ENCODE measurements at places on chromosomes 5 and 9.

GRCh38 chr5:1105350-1106265, 6.3 kb downstream of the SLC12A7 start:
- DNase-seq, result no peak

- DNase-seq, result no peak
These were observed 126.4 kb downstream of the SLF1 start for GRCh38 chr5:94744906-94745305.

DNA sequence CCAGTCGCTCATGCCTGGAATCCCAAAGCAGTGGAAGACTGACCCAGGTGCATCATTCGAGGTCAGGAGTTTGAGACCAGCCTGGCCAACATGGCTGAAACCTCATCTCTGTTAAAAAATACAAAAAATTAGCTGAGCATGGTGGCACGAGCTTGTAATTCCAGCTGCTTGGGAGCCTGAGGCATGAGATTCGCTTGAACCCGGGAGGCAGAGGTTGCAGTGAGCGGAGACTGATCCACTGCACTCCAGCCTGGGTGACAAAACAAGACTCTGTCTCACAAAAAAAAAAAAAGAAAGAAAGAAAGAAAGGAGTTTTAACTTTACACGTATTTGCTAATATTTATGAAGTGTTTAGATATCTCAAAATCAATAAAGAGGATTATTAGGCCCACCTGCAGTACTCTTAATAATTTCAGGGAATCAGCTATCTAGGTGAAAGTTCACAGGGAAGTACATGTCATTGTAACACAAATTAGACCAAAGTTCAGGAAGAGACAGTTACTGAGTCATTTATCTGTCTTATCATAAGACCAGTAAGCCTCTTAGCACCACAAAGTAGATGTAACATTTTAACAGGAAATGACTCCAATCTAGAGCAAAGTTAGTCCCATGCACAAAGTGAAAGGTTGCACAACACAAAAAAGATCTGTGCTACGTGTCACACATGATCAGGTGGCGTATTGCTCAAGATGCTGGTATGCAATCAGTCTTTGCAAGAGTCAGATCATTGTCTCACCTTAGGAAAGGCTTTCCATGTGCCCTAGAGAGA, 34.1 kb upstream of the PLIN2 start:
- DNase-seq, result no peak

GRCh38 chr9:132677976-132678375, 7.7 kb downstream of the GTF3C4 start:
- DNase-seq, result no peak

DNA sequence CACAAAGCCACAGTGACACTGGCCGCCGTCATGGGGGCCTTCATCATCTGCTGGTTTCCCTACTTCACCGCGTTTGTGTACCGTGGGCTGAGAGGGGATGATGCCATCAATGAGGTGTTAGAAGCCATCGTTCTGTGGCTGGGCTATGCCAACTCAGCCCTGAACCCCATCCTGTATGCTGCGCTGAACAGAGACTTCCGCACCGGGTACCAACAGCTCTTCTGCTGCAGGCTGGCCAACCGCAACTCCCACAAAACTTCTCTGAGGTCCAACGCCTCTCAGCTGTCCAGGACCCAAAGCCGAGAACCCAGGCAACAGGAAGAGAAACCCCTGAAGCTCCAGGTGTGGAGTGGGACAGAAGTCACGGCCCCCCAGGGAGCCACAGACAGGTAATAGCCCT, 26.1 kb downstream of the HRH2 start:
- no peak for DNase-seq

Data from NCI-H187 (cell line).